Diencephalon (tissue), 1 donor: ENCODE measurements at places on chromosomes 1 and 21. TPM values are rescaled to one million over a fixed set of nuclear protein-coding genes. Genes with fewer than 3 reads are reported as not detected.

AGL gene
- total RNA-seq: 47.7 TPM

CFHR2 gene
- total RNA-seq: not detected

KRTAP19-1 gene
- not detected for total RNA-seq

ERICH3 gene
- total RNA-seq: 20.3 TPM

TCHHL1 gene
- not detected for total RNA-seq

ST6GALNAC5 gene
- 58.6 TPM for total RNA-seq

PLA2G2A gene
- total RNA-seq: not detected

PPP1R12B gene
- total RNA-seq: 28.6 TPM

CD101 gene
- total RNA-seq: 1.6 TPM

EXOC8 gene
- total RNA-seq: 42.2 TPM

LCE1D gene
- not detected for total RNA-seq

TNFRSF8 gene
- total RNA-seq: not detected

DMBX1 gene
- total RNA-seq: 1.8 TPM

ETV3L gene
- total RNA-seq: 0.23 TPM

SERPINC1 gene
- not detected for total RNA-seq

FTCD gene
- 0.69 TPM for total RNA-seq

ASCL5 gene
- 0.23 TPM for total RNA-seq

TSACC gene
- total RNA-seq: not detected

PTCH2 gene
- total RNA-seq: 1.2 TPM

CFH gene
- total RNA-seq: 12.2 TPM

DIPK1A gene
- 39.7 TPM for total RNA-seq

OR6P1 gene
- total RNA-seq: not detected

EPHB2 gene
- 36.9 TPM for total RNA-seq

NCAM2 gene
- total RNA-seq: 162 TPM

CALML6 gene
- not detected for total RNA-seq

SSX2IP gene
- total RNA-seq: 27.0 TPM

MTARC2 gene
- 9.0 TPM for total RNA-seq

CYP4A11 gene
- 0.23 TPM for total RNA-seq

ADAMTS5 gene
- 4.6 TPM for total RNA-seq

FLVCR1 gene
- total RNA-seq: 38.8 TPM

CYB5RL gene
- 2.5 TPM for total RNA-seq

PCAT6 gene
- total RNA-seq: not detected

HES3 gene
- not detected for total RNA-seq

DRAXIN gene
- 36.7 TPM for total RNA-seq

CFHR1 gene
- 2.5 TPM for total RNA-seq

WASF2 gene
- 8.5 TPM for total RNA-seq

DPH5 gene
- total RNA-seq: 35.8 TPM

CRP gene
- total RNA-seq: not detected

BATF3 gene
- 7.4 TPM for total RNA-seq

CELA3B gene
- total RNA-seq: not detected

PYHIN1 gene
- total RNA-seq: not detected

TFB2M gene
- 17.3 TPM for total RNA-seq

CFAP45 gene
- 5.8 TPM for total RNA-seq

CBR1 gene
- total RNA-seq: 34.1 TPM

OVAAL gene
- not detected for total RNA-seq

SLC30A10 gene
- 26.3 TPM for total RNA-seq

TLR5 gene
- 1.8 TPM for total RNA-seq

MFSD2A gene
- 26.8 TPM for total RNA-seq

HFM1 gene
- 28.8 TPM for total RNA-seq

ELAPOR1 gene
- total RNA-seq: 13.6 TPM

CCSAP gene
- 73.1 TPM for total RNA-seq

GJA4 gene
- 3.9 TPM for total RNA-seq

NOTCH2 gene
- 48.7 TPM for total RNA-seq

KCNJ10 gene
- 5.5 TPM for total RNA-seq

ADCY10 gene
- 0.69 TPM for total RNA-seq

FAM163A gene
- total RNA-seq: 1.6 TPM
